ENCODE measurements at places on chromosomes 1 and 21.
A peak's percentile ranks its signal among the peaks of the same experiment; 100 is the strongest.

DNA sequence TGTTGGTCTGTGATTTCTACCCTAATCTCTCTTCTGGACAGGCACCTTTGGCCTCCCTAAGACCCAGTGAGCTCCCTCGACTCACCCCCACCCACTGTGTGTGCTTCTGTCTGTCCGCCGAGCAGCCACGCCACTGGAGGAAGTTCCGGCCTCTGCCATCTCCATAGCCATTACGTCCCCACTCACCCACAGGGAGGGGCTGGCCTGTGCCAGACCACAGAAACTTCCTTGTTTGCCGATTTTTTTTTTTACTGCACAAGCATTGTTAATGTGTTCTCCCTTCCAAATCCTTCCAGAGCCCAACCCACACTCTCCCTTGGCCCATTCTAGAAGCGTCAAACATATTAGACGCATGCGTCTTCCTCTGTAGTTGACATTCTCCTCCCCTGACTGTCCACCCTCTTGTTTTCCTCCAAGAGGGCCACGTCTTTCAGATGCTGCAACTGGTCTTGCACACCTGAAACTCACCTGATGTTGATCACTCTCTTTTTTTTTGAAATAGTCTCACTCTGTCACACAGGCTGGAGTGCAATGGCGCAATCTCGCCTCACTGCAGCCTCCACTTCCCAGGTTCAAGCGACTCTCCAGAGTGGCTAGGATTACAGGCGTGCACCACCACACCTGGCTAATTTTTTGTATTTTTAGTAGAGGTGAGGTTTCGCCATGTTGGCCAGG, 72.3 kb downstream of the EVA1C start:
- no peak for DNase-seq

- DNase-seq, result no peak
These were observed 35.0 kb upstream of the RAP1GAP start for GRCh38 chr1:21704145-21704544.

- DNase-seq, result no peak
These were observed 36.7 kb downstream of the DNASE2B start for GRCh38 chr1:84434801-84435549.

DNA sequence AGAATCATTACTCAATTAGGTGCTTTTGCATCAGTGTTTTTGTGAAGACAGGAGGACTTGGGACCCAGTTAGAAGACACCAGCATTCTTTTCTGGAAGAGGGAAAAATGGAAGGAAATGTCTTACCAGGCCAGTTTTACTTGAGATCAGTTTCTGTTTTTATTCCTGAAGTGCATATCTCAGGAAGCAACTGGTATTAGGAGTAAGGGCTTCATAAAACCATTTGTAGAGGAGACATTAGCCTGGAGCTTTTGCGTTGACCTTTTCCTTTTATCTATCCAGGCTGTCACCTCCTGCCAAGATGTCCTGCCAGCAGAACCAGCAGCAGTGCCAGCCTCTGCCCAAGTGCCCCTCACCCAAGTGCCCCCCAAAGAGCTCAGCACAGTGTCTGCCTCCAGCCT, at the start of gene LCE3B:
LCE3B (plus strand) TSS at position 301 of the 400 bp plus-strand sequence; CDS start at position 301, 0 bp downstream.
- DNase-seq, result no peak

- DNase-seq, result no peak
These were observed 2.1 kb upstream of the TFF3 start for GRCh38 chr21:42317341-42317741.

DNA sequence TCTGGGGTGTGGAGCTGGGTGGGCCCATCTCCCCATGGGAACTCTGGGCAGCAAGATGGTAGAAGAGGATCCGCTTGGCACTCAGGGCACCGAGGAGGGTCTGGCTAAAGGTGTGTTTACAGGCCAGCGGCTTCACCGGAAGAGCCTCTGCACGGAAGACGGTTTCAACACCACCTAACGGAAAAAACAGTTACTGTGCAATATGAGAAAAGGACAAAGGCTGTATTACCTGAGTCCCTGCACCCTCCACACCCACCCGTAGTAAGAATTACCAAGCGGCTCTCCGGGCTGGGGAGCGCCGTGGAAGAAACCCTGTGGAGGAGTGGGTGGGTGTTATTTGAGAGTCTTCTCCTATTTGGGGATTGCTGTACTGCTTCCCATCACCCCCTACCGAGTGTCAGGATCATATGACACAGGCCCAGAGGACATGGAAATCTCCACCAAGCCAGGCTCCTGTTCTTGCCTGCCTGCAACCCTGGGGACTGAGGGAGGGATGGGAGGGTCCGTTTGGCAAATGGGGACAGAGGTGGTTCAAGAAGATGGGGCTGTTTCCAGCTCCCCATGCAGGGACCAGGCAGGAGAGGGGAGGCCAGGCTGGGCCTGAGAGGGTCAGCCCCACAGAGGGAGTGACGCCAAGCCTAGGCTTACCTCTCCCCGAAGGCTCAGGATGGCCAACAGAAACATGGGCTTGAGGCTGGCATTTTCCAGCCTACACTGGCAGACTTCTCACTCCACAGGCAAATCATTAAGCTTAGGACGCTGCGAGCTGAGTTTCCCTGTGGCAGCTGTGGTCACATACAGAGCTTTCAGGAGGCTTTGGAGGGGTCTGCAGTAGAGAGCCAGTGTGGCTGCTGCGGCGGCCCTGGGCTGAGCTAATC, 203.5 kb upstream of the TMEM51 start:
- no peak for DNase-seq

GRCh38 chr1:147676311-147677085, 6.2 kb upstream of the ACP6 start:
- no peak for DNase-seq

GRCh38 chr1:238558156-238558555, 667.4 kb upstream of the ZP4 start:
- DNase-seq, result no peak

GRCh38 chr21:43835050-43835449, 30.0 kb upstream of the AGPAT3 start:
- DNase-seq, result no peak

- peak; percentile 69 for DNase-seq
These were observed at the start of gene SUSD4 for GRCh38 chr1:223363856-223364684. SUSD4 (minus strand) TSS chr1:223364176; CDS start chr1:223363425, 751 bp downstream.
